ENCODE measurements at places on chromosomes 16 and 17. TPM values are rescaled to one million over a fixed set of nuclear protein-coding genes. Genes with fewer than 3 reads are reported as not detected.

Gene MBTD1
- 16.6 TPM for total RNA-seq

Gene PARD6A
- total RNA-seq: 10.8 TPM

Gene TPPP3
- total RNA-seq: 0.95 TPM

Gene KRTAP3-2
- not detected for total RNA-seq

All from Panc1 (cell line).